ENCODE measurements at places on chromosomes 13 and 19.

- no peak for DNase-seq
- H3K36me3 ChIP-seq, result peaks cover 3% of the 10 kb centered on the region
- no peaks in the 10 kb centered on the region for H3K4me1 ChIP-seq
- H3K27ac ChIP-seq, result no peak overlapping the region
Observed at GRCh38 chr13:52852444-52852843, 4.0 kb upstream of the PCDH8 start.

DNA sequence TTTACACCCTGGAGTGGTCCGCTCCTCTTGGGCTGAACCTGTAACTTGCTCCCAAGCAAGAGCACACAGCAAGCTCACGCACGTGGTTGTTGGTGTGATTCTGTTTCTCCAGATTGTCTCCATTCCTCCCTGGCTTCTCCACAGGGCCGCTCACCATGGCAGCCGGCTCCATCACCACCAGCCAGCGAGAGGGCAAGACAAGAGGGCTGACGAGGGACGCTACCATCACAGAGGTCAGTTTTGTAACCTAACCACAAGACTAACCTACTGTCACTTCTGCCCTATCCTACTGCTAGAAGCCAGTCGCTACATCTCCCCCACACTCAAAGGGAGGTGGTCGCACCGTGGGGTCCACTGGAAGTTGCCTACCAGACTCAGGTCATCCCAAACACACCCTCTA is 4.6 kb upstream of the GP6 start:
- H3K27ac ChIP-seq, result peak overlapping the region; percentile 76
- no peak for DNase-seq
- peak overlapping the region; percentile 80 for H3K4me3 ChIP-seq

- H3K27me3 ChIP-seq, result no peaks in the 10 kb centered on the region
- H3K36me3 ChIP-seq, result peaks cover 1% of the 10 kb centered on the region
- DNase-seq, result peak; percentile 31
- H3K27ac ChIP-seq, result peak overlapping the region; percentile 64
- H3K4me3 ChIP-seq, result peak overlapping the region; percentile 35
- peaks cover 48% of the 10 kb centered on the region for H3K4me1 ChIP-seq
Observed at GRCh38 chr19:45117167-45117594, 24.2 kb downstream of the PPP1R37 start.

DNA sequence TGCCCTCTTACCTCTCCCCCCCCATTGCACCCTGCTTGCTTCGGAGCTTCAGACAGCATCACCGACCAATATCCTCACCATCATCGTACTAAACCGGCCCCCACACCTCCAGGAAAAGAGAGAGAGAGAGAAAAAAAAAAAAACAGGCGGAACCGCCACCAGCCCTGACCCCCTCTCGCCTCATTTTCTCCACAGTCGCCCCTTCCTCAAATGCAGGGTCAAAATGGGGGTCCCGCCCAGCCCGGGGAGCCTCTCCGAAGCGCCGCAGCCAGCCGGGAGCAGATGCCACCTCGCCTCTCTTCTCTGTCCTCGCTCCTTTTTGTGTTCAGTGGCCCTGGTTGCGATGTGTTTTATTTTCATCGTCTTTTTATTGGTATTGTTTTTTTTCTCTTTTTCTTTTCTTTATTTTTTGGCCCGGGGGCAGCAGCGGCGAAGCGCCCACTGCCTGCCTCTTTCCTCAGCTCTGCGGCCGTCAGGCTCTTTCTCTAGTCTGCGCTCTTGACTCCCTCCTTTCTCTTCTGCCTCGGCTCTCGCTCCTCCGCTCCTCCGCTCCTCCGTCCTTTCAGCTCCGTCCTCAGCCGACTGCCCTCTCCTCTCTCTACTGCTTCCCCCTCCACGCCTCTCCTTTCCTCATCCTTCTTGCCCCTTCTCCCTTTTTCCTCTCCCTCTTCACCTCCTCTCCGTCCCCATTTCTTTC is 41.4 kb downstream of the DEDD2 start:
- peak overlapping the region; percentile 87 for H3K4me3 ChIP-seq
- H3K36me3 ChIP-seq, result no peaks in the 10 kb centered on the region
- H3K27me3 ChIP-seq, result peaks cover 38% of the 10 kb centered on the region
- H3K27ac ChIP-seq, result peak overlapping the region; percentile 19

- H3K27ac ChIP-seq, result no peak overlapping the region
- no peaks in the 10 kb centered on the region for H3K4me1 ChIP-seq
- no peak for DNase-seq
- no peaks in the 10 kb centered on the region for H3K27me3 ChIP-seq
- no peak overlapping the region for H3K4me3 ChIP-seq
Observed at GRCh38 chr13:106846571-106847448, 278.9 kb upstream of the ARGLU1 start.

DNA sequence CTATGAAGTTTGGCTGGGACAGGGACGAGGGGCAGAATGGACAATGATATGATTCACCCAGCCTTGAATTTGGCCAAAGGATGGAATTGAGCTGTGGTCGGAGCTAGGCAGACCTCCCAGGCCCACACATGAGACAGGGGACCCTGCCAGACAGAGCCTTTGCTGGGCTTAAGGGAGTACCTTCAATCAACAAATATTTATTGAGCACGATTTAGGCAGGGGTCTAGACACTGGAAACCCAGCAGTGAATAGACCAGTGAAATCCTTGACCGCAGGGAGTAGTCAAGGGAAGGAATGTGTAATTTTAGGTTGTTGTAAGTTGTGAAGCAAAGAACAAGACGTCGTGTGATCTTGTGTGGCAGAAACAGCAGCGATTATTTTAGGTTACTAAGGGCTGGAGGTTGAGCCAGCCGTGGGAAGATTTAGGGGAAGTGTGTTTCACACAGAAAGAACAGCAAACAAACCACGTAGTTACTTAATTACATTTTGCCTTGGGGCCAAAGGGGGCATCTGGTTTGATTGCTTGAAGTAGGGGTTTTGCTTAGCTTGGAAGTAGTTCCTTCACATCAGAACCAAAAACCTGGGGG is 16.9 kb upstream of the AP1M2 start:
- peaks cover 8% of the 10 kb centered on the region for H3K36me3 ChIP-seq
- peaks cover 24% of the 10 kb centered on the region for H3K4me1 ChIP-seq
- peak overlapping the region; percentile 99 for H3K4me3 ChIP-seq

DNA sequence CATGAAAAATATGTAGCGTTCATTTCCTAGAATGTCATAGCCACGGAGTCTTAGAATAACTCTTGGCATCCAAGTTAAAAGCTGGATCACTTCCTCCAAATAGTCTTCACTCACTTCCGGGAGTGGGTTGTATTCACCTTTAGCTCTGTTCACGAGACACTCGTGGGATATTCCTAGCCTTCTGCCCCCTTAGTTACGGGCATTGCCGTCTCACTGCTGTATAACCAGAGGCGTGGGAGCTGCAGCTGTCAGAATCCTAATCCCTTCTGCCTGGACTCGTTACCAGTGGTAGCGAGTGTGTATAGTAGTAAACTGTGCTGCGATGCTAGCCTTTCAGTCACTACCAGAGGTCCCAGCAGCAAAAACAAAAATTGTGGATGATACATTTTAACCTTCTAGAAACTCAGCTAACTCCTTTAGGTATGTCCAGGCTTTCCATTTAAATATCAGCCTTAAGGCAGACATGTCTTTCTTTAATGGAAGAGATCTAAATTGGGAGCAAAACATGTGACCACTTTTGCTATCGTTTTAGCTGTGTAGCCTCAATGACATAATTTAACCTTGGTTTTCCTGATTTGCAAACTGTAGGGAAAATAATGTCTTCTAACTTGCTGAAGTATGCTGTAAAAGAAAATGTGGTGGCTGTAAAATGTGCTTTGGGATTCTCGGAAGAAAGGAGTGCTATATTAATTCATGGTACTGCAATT is 34.1 kb downstream of the ERCC5 start:
- no peak overlapping the region for H3K4me3 ChIP-seq
- no peak for DNase-seq
- no peaks in the 10 kb centered on the region for H3K27me3 ChIP-seq
- H3K27ac ChIP-seq, result no peak overlapping the region
